Right renal pelvis (tissue), 4 donors: ENCODE measurements at places on chromosomes 4 and X.

GRCh38 chr4:185395238-185395955 is at the start of gene LRP2BP:
Gene LRP2BP, minus strand, starts transcription at chr4:185395924. Its CDS starts 17,738 bp downstream, at chr4:185378186.
- DNase-seq = peak; percentile 83

DNA sequence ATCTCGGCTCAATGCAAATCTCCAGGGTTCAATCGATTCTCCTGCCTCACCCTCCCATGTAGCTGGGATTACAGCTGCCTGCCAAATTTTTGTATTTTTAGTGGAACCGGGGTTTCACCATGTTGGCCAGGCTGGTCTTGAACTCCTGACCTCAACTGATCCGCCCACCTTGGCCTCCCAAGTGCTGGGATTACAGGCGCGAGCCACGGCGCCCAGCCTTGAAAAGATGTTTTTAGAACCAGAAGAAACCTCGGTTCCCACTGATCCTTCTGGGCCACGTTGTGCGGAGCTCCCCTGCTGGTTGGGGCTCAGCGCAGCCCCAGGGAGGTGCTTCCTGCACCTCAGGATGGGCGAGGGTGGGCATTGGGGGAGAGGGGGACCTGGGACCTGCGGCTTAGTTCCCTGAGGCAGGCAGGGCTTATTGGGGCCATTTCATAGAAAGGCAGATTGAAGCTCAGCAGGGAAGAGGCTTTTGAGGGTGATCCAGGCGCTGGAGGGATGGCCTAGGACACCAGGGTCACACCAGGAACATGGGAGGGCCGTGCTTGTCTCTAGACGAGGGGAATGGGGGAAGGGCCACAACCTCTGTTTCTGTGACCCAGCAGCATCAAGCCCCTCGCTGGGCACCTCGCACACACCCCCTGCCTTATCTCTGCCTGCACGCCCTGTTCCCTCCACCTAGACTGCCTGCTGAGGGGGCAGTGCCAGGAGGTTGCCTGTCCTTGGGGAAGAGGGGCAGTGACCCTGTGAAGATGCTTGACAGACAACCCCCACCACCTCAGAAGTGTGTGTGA is 6.3 kb upstream of the ADD1 start:
- DNase-seq = no peak

- no peak for DNase-seq
Measured at GRCh38 chr4:41212616-41213203, 1.6 kb downstream of the APBB2 start.

DNA sequence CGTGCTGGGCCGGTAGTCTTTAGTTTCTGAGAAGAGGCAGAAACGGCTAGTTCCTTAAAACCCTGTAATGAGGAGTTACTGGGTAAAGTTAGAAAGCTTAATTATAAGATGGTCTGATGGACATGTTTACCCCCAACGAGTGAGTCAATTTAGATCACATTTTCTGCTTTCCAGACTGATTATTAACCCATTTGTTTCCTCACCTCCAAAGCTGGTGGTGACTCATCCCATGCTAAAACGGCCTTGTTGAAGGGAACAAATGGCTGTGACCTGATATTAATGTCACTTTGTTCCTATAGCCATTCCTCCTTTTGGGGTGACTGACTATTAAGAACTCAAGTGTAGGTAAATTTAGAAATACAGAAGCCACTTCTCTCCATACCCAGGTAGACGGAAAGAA is 232.0 kb downstream of the KCNIP4 start:
- no peak for DNase-seq

DNA sequence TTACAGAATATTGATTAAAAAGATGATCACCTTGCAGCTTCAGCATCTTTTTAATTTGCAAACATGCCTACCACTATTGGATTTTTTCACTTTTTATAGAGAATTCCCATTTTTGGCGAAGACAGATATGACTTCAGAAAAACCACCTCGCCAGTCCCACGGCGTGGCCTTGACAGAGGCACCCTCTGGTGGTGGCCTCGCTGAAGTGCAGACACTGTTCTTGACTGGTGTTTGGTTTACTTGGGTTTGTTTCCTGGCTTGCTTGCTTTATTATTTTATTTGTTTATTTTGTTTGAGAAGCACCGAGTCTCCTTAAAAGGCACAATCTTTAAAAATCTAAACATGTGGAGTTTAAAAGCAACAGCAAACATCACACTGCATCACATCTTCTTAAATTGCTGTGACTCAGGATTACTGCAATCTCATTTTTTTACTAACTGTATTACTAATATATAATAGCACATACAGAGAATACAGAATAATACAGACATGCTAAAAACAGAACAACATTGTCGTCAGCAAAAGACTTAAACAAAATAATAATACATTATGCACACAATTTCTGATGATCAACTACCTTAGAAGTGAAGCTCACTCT is 13.1 kb upstream of the AMTN start:
- DNase-seq = no peak

DNA sequence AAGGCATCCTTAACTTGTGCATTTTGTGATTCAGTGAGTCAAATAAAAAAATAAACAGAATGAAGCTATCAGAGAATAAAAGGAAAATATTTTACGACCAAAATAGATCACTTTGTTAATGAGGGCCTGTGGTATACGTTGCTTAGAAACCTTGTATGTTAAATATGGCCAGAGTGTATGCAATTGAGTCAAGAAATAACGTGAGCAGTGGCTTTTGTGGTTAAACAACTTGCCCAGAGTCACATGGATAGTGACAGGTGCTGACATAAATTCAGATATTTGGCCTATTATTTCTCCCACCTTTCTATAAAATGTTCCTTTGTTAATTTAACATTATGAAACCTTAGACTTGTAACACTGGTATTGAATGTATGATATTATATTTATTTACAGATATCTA is 393.4 kb downstream of the PABPC4L start:
- no peak for DNase-seq
